ENCODE measurements at places on chromosomes 7 and 10.

- DNase-seq, result no peak
Measured at GRCh38 chr7:113093561-113093960, 6.9 kb upstream of the GPR85 start.

GRCh38 chr10:80373502-80373901, 16.9 kb downstream of the DYDC2 start:
- no peak for DNase-seq

DNA sequence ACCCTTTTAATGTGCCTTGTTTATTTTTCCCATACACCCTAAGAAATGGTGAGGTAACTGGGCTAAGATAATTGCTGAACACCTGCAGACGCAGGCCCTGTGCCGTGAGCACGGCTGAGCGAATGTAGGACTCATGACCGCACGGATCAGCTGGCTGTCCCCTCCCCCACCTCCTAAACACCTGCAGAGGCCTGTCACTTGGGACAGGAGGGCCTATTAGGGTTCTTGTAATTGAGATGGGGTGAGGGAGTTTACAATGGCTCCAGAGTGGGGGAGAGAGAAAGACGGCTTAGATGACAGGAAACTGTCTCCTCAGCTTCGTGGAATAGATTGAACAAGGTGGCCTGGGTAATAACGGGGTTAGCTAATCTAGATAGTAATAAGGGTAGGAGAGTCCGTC, 291.7 kb upstream of the HABP2 start:
- DNase-seq, result no peak

GRCh38 chr7:1977876-1978441, 254.8 kb downstream of the MAD1L1 start:
- DNase-seq, result no peak

GRCh38 chr10:132186488-132187429, at the start of gene DPYSL4:
Gene DPYSL4 (plus strand): TSS chr10:132186948. CDS start chr10:132187064, 116 bp downstream.
- DNase-seq, result peak; percentile 28

DNA sequence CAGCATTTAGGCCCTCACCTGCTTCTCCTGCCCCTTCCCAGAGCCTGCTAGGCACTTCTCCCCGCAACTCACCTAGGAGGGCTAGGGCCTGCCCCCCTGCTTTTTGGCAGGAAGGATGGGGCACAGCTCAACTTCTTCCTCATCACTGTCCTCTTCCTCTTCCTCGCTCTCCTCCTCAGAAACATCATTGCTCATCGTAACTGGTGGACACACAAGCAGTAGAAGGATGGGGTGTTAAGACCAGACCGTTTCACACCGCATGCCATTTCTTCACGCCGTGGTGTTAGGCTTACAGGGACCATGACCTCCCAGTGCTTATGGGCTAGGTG, 1.6 kb downstream of the NPM3 start:
- DNase-seq, result no peak

- no peak for DNase-seq
Measured at GRCh38 chr7:97381815-97382554, 264.5 kb downstream of the SDHAF3 start.

DNA sequence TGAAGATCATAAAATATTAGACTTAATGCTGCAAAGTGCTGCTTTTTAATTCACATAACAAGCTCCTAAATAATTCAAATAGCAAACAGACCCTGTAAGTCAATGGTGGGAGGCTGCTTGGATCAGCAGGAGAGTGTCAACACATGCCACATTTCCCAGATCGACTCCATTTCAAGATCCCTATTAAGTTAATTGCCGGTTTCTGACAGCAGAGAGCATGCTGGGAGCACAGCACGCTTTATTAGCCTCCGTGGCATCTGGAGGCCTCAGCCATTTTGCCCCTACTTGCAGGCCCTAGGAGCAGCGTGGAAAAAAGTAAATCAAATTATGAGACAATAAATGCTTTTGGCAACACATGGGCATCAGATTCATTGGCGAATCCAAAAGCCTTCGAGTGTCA, 201.0 kb downstream of the EMX2 start:
- DNase-seq, result no peak

DNA sequence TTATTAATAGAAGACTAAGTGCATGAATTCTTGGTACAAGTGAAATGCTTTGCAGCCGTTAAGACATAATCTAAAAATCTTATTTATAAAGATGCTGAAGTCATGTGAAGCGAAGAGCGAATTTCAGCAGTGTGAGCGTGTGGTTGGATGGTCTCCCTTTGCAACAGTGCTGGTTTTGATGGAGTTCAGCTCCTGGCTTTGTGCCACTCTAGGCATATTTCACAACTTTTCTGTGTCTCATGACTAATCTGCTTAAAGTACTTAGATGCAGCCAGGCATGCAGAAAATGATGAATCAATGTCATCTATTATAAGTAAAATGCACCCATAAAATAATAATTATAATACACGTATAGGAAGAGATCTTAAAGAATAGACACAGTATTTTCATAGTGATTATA, 107.2 kb upstream of the TCERG1L start:
- DNase-seq, result no peak

DNA sequence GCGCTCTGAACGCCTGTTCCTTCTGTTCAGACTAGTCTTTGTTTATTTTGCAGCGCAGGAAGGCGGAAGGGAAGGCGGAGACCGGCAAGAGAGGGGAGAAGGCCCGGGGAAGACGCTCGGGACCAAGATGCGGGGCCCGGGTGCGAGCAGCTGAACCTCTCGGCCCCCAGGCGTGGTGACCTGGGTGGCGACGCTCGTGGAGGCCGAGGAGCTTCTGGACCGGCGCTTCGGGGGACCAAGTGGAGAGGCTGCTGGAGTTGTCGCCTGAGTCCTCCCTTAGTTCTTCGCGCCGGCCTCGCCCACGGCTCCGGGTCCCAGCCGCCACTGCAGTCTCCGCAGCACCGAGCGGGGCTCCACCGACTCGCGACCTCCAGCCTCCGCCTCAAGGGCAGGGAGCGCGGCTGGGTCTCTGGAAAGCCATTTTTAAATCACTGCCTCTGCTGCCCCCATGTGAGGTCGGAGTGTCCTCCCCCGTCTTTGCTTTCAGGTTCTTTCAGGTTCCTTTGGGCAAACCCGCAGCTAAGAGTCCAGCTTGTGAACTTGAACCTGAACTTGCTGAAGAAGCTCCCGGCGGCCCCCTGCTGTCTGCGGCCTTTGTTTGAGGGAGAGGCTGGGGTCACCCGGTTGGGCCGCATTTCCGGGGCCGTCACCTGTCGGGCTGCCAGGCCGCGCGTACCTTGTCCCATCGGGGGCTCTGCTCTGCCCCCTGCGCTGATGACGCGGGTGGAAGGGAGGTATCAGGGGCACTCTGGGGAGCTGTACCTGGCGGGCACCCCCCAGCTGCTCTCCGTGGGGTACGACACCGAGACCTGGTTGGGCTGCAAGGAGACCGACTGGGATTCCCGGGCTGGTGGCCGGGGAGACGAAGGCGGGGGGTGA, 136.0 kb downstream of the KIF20B start:
- peak; percentile 37 for DNase-seq

- peak; percentile 14 for DNase-seq
Measured at GRCh38 chr7:92953657-92954056, 117.3 kb upstream of the CDK6 start.

DNA sequence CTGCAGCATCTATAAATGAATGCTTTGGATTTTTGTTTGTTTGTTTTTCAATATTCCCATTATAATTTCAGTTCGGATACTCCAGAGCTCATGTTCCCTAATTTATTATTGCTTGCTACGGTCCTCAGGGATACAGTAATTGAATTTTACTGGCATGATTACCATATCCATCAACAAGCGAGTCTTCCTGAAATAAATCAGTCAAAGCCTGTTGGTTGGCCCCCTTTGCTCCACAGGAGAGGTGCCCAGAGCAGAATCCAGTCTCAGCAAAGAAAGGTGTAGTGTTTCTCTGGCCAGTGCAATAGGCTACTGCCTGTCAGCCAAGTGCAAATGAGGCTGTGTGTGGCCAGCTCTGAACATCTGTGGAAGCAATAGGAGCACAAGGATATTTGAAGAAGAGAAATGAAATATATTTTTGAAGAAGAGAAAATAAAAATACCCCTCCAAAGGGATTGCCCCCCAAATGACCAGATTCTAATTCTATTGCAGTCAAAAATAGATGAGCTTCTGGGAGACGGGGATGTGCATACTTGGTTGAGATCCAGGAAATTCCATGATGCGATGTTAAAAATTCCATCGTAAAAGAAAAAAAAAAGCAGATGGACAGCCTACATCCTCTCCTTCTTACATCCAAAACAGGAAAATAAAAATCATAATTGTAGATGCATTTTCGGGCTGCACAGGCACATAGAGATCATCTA, 18.1 kb downstream of the TRIL start:
- no peak for DNase-seq

GRCh38 chr10:43491855-43492254, 54.9 kb downstream of the ZNF487 start:
- DNase-seq, result no peak

- no peak for DNase-seq
Measured at GRCh38 chr7:78765943-78766729, 687.3 kb downstream of the MAGI2 start.

DNA sequence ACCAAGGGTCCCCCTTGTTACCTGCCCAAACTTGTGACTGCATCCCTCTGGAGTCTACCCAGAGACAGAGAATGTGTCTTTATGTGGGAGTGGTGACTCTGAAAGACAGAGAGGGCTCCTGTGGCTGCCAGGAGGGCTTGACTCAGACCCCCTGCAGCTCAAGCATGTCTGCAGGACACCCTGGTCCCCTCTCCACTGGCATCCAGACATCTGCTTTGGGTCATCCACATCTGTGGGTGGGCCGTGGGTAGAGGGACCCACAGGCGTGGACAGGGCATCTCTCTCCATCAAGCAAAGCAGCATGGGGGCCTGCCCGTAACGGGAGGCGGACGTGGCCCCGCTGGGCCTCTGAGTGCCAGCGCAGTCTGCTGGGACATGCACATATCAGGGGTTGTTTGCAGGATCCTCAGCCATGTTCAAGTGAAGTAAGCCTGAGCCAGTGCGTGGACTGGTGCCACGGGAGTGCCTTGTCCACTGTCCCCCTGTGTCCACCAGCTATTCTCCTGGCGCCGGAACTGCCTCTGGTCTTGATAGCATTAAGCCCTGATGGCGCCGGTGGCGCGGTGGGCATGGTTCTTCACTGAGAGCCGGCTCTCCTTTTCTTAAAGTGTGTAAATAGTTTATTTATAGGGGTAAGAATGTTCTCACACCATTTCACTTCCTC, 19.4 kb upstream of the SH2D4B start:
- DNase-seq, result no peak
